ENCODE measurements at places on chromosomes 2 and 18.

GRCh38 chr2:158097481-158097880 is 4.2 kb upstream of the UPP2 start:
- DNase-seq = no peak

- DNase-seq = no peak
Measured at GRCh38 chr2:66275984-66276383, 158.9 kb upstream of the MEIS1 start.

GRCh38 chr2:236284208-236284607 is 20.0 kb upstream of the ASB18 start:
- no peak for DNase-seq

GRCh38 chr18:5162111-5162510 is 34.9 kb downstream of the AKAIN1 start:
- DNase-seq = no peak

GRCh38 chr2:75055820-75056675 is 97.6 kb downstream of the POLE4 start:
- DNase-seq = no peak

GRCh38 chr2:239762655-239763269 is 262.4 kb downstream of the NDUFA10 start:
- no peak for DNase-seq

DNA sequence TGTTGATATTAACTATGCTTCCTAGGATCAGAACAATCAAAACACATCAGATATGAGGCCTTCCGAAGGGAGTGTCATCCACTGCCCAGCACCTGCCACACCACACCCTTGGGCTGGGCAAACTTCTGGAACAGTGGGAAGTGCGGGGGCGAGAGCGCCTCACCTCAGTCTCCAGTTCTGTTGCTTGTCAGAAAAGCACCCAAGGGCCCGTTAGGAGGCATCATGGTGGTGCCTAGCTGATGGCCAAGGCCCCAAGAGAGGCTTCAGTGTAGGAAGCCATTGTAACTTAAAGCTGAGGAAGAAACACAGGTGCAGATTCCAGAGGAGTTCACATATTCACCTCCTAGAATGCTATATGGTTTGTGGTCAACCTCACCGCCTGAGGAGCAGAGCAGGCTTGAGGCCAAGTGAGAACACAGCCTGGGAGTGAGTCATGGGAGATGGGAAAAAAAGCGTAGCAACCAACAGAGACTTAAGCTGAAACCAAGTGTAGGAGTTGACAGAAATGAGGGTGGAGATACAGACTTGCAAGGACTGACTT is 85.1 kb upstream of the ATL2 start:
- DNase-seq = peak; percentile 86

GRCh38 chr18:79506191-79507075 is 110.7 kb downstream of the NFATC1 start:
- no peak for DNase-seq

DNA sequence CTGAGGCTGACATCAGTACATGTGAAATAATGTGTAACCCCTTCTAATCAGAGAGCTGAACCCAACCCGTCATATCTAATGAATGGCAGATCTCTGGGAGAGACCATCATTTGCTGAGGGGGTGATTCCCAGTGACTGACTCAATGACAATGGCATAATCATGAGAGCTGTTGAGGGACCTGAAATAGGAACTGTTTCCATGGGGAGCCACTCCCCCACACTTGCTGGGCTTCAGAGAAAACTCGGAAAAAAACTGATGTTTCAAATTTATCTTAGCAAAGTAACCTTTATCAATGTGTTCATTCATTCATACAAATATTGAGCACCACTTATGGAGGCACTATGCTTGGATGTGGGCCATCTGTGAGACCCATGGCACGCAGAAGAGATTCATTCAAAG is 93.4 kb upstream of the ZBTB14 start:
- no peak for DNase-seq

GRCh38 chr2:19224011-19224410 is 134.4 kb downstream of the OSR1 start:
- no peak for DNase-seq

DNA sequence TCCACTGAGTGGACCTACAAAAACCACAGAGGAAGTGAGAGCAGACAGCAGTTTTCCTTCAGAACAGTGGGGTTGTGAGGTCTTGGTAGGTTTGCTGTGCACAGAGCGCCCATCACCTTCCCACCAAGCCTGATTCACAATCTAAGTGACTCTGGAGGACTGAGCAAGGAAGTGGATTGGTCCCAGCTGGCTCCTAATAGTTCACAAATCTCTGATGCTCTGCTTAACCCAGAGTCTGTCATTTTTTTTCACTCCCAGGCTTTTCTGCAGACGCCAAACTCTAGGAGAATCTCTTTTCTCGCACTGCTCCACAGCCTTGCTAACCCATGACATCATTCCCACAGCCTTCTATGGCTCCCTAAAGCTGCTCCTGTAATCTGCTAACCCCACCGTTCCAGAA is 280.4 kb downstream of the C1D start:
- peak; percentile 59 for DNase-seq

DNA sequence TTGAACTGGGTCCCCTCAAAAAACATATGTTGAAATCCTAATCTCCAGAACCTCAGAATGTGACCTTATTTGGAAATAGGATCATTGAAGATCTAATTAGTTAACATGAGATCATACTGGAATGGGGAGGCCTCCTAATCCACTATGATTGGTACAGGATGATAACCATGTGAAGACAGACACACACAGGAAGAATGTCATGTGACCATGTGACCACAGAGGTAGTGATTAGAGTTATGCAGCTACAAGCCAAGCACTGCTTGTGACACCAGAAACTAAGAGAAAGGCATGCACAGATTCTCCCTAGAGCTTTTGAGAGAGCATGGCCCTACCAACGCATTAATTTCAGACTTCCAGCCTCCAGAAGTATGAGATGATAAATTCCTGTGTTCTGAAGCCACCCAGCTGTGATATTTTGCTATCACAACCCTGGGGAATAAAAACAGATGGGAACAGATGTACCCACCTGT is 47.0 kb upstream of the TGIF1 start:
- DNase-seq = peak; percentile 85

GRCh38 chr2:135756692-135757091 is 15.0 kb downstream of the UBXN4 start:
- no peak for DNase-seq

DNA sequence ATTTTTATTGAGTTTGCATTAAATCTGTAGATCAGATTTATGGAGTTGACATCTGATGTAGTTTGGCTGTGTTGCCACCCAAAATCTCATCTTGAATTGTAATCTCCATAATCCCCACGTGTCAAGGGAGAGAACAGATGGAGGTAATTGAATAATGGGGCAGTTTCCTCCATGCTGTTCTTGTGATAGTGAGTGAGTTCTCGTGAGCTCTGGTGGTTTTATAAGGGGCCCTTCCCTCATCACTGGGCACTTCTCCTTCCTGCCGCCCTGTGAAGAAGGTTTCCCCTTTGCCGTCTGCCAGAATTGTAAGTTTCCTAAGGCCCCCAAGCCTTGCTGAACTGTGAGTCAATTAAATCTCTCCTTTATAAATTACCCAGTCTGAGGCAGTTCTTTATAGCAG is 32.2 kb downstream of the ZC3H15 start:
- no peak for DNase-seq

DNA sequence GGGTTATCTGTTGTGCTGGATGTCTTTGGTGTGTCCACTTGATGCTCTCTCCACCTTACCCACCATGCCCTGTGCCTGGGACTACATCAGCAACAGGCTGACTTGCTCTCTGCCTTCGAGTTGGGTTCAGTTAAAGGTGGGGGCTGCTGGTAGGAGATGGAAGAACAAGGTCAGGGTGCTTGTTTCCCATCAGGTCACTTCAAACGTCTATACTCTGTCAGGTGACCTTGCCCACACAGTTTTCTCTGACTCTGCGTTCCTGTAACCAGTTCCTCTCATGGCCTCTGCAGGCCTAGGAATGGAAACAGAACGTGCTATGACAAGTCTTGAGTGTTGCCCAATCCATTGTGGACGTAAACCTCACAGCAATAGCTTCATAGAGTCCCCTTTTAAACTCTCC is 38.4 kb upstream of the PAPOLG start:
- no peak for DNase-seq

GRCh38 chr2:42047488-42048298 is at the start of gene PKDCC:
Gene PKDCC, plus strand, starts transcription at chr2:42048021. Its CDS starts 179 bp downstream, at chr2:42048200.
- peak; percentile 80 for DNase-seq

Data from HCEC 1CT (cell line).